WTC11 (cell line): ENCODE measurements at places on chromosomes 12 and 14. TPM values are rescaled to one million over a fixed set of nuclear protein-coding genes. Genes with fewer than 3 reads are reported as not detected.

- DNase-seq, result no peak
These were observed 30.3 kb downstream of the PDE3A start for GRCh38 chr12:20398686-20399085.

Gene NAV3
- 0.96 to 3.3 TPM (median 1.9 TPM) in 3 replicates for total RNA-seq

- DNase-seq, result peak; percentile 86
These were observed 60.7 kb downstream of the PLEKHG3 start for GRCh38 chr14:64764641-64765520.

DNA sequence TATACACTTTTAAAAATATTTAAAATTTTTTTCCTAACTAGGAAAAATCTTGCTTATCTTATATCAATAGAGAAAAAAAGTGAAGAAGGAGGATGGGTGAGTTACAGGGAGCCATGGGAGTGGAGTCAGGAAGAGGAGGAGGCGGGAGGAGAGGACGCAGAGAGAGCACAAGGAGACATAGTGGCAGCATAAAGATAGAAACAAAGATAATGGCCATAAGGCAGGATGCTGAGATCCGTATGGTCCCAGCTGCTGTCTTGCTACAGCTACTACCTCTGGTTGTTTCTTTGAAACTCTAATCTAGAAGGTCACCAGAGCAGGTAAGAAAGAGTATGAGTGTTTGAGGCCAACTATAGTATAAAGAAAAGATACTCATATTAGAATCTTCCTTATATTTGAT is 2.6 kb upstream of the SOX5 start:
- DNase-seq, result no peak

- no peak for DNase-seq
These were observed 9.8 kb downstream of the NTF3 start for GRCh38 chr12:5441497-5442236.

Gene NPFF
- 0.57 to 0.80 TPM (median 0.59 TPM) in 3 replicates for total RNA-seq

Gene SOAT2
- total RNA-seq, result not detected in 3 replicates

DNA sequence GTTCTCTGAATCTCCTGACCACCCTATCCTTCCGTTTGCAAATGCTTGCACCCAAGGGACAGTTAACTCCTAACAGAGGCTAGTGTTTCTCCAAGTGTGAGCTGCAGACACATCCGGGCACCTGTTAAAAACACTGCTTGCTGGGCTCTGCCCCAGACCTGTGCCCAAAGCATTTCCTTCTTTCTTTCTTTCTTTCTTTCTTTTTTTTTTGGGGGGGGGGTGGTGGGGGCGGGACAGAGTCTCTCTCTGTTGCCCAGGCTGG is 42.5 kb downstream of the SPRING1 start:
- DNase-seq, result no peak
